ENCODE measurements at places on chromosomes 7 and 10. TPM values are rescaled to one million over a fixed set of nuclear protein-coding genes. Genes with fewer than 3 reads are reported as not detected.

Gene HTR7
- 0.46 TPM for polyA plus RNA-seq

Gene NANOS1
- polyA plus RNA-seq, result 0.69 TPM

- no peak for DNase-seq
Observed at GRCh38 chr7:50835156-50835555, 52.5 kb upstream of the GRB10 start.

Gene CALCR
- not detected for polyA plus RNA-seq

GRCh38 chr10:119831656-119832055 lies 41.0 kb downstream of the MCMBP start:
- no peak for DNase-seq
